Retina (tissue), 1 donor: ENCODE measurements at places on chromosomes 13 and 19.
A peak's percentile ranks its signal among the peaks of the same experiment; 100 is the strongest.

GRCh38 chr13:98751861-98752466 lies 508 bp downstream of the SLC15A1 start:
- peak; percentile 46 for DNase-seq

DNA sequence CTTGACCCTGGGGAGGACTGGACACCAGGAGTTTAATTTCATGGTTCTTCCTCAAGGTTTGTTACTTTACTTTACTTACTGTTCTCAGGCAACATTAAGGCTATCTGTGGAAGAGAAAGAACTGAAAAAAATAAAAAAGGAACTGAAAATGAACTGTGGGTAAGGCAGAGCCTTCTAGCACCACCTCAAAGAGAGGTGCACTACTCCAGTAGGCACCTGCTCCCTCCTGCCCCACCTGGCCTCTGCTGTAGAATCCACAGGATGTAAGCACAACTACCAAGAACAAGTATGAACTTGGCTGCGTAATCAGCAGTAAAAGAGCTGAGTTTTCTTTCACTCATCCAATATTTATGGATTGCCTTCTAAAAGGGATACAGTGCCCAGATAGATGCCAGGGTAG lies 12.2 kb downstream of the ZNF112 start:
- DNase-seq = no peak

- DNase-seq = no peak
Measured at GRCh38 chr13:28976636-28977035, 156.5 kb downstream of the MTUS2 start.

DNA sequence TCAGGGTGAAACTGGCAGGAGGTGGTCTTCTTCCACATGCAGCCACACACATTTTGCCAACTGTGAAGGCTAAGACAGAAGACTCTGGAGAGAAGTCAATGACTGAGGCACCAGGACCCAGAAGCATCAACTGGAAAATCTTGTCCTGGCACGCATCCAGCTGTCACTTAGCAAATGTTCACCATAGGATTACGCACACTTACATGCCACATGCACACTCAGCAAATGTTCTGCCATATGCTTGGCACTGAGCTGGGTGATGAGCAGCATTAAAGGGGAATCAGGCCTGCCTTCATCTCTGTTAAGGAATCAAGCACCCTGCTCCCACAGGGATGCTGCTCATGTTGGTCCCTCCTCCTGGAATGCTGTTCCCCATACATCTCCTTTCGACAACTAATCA lies 5.1 kb downstream of the ZNF599 start:
- no peak for DNase-seq

DNA sequence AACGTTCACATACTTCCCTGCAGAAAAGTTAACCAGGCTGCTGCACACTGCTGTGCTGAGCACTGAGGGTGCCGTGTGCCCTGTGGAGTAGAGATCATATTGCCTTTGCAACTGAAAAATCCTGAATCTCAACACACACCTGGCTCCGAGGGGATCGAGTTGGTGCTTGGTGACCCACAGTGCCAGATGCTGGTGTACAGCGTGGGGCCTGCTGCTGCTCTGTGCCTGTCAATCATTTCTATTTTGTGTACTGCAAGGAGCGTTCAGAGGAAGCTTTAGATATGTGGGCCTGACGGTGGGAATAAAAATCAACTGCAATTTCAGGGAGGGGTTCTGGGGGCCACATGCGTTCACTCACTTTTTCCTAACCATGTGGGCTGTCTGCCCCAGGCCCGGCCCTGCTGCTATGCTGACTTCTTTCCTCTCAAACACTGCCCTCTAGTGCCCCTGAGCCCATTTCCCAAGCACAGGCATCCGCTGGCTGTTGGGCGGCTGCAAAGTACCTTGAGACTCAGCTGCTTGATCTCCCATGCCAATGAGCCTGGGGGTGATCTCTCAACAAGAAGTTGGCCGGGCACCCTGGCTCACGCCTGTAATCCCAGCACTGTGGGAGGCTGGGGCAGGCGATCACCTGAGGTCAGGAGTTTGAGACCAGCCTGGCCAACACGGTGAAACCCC lies 9.7 kb upstream of the LENG8 start:
- peak; percentile 76 for DNase-seq

- DNase-seq = no peak
Measured at GRCh38 chr19:47503826-47504150, 11.1 kb downstream of the NAPA start.

DNA sequence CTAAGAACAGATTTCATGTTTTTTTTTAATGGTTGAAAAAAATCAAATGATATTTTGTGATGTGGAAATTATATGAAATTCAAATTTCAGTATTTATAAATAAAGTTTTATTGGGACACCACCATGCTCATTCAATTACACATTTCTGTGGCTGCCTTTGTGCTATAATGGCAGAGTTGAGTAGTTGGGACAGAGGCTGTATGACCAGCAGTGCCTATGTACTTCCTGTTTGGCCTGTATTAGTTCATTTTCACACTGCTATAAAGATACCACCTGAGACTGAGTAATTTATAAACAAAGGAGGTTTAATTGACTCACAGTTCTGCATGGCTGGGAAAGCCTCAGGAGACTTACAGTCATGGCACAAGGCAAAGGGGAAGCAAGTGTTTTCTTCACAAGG lies 33.6 kb downstream of the AKAP11 start:
- DNase-seq = no peak

- no peak for DNase-seq
Measured at GRCh38 chr19:46980761-46981160, 38.9 kb upstream of the NPAS1 start.

GRCh38 chr13:30429235-30429634 lies 6.9 kb downstream of the UBE2L5 start:
- no peak for DNase-seq

GRCh38 chr13:56953965-56954364 lies 186.8 kb upstream of the PRR20A start:
- no peak for DNase-seq

DNA sequence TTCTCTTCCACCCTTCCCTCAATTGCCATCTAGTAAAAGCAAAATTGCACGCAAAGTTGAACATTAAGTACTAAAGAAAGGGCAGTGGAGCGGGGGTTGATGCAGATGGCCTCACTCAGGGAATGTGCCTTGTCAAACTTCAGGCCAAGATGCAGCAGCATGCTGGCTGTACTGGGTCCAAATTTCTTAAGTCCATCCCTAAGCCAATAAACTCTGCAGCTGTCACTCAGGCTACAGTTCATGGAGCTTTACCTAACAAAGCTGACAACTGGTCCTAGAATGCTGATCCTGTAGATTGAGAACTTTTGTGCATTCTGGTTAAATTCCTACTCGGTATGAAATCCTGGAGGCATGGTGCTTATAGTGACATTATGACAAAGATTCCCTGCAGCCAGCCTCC lies 88.4 kb downstream of the FOXO1 start:
- DNase-seq = no peak
